Gastrocnemius medialis (tissue), 4 donors: ENCODE measurements at places on chromosomes 2 and 18. TPM values are rescaled to one million over a fixed set of nuclear protein-coding genes. Genes with fewer than 3 reads are reported as not detected.

The FAM237A gene
- not detected for total RNA-seq

The ACVR2A gene
- 6.6 TPM for total RNA-seq

- DNase-seq: no peak
- no peak overlapping the region for H3K4me3 ChIP-seq
- H3K4me1 ChIP-seq: no peaks in the 10 kb centered on the region
- no peaks in the 10 kb centered on the region for H3K27me3 ChIP-seq
- no peak overlapping the region for H3K27ac ChIP-seq
Observed at GRCh38 chr2:6644261-6644660, 221.4 kb downstream of the CMPK2 start.

GRCh38 chr2:236939721-236940231 is 145.9 kb upstream of the COPS8 start:
- H3K4me1 ChIP-seq: no peaks in the 10 kb centered on the region
- H3K27me3 ChIP-seq: no peaks in the 10 kb centered on the region
- no peaks in the 10 kb centered on the region for H3K36me3 ChIP-seq
- no peak for DNase-seq
- no peak overlapping the region for H3K27ac ChIP-seq

DNA sequence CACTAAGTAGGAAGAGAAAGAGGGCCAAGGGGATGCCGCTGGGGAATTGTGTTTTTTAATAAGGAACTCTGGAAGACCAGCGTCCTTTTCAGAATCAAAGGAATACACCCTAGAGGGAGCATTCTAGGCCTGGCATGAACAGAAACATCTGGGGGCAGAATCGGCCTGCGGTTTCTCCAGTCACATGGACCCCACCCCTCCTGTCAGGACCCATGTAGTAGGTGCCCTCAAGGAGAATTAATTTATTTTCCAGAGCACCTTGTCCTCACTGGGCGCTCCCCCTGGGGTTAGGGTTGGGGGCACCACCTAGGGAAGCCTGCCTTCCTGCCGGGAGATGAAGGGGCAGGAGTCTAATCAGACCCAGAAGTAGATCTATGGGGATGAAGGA is 44.2 kb downstream of the TMEM37 start:
- H3K4me1 ChIP-seq: no peaks in the 10 kb centered on the region
- no peaks in the 10 kb centered on the region for H3K36me3 ChIP-seq
- no peaks in the 10 kb centered on the region for H3K27me3 ChIP-seq
- no peak overlapping the region for H3K27ac ChIP-seq
- H3K4me3 ChIP-seq: no peak overlapping the region

- H3K27ac ChIP-seq: peak overlapping the region; percentile 25
- no peak overlapping the region for H3K4me3 ChIP-seq
- no peaks in the 10 kb centered on the region for H3K27me3 ChIP-seq
- DNase-seq: no peak
- no peaks in the 10 kb centered on the region for H3K36me3 ChIP-seq
Observed at GRCh38 chr2:47083886-47084687, 71.0 kb downstream of the STPG4 start.

GRCh38 chr18:9434122-9434701 is 41.1 kb upstream of the RALBP1 start:
- no peak overlapping the region for H3K4me3 ChIP-seq
- H3K36me3 ChIP-seq: no peaks in the 10 kb centered on the region
- no peak overlapping the region for H3K27ac ChIP-seq
- H3K27me3 ChIP-seq: no peaks in the 10 kb centered on the region
- no peaks in the 10 kb centered on the region for H3K4me1 ChIP-seq

DNA sequence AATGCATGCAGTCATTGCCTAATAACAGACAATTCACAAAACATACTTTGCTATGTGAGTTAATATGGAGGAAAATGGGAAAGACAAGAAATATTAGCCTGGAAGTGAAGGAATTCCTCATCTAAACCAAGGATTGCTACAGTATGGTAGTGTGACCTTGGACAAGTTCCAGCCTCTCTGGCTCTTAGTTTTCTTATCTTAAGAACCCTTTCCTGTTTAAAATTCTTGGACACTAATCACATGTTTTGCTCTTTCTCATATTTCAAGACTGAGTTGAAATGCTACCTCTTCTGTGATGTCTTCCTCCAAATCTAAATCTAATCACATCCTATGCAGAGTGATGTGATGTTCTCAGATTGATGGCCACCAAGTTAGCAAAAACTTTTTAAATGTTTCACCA is 20.8 kb upstream of the ADAM23 start:
- H3K27me3 ChIP-seq: no peaks in the 10 kb centered on the region
- H3K36me3 ChIP-seq: no peaks in the 10 kb centered on the region
- H3K4me1 ChIP-seq: no peaks in the 10 kb centered on the region
- no peak overlapping the region for H3K4me3 ChIP-seq
- no peak overlapping the region for H3K27ac ChIP-seq

- no peaks in the 10 kb centered on the region for H3K27me3 ChIP-seq
- H3K4me1 ChIP-seq: no peaks in the 10 kb centered on the region
- H3K4me3 ChIP-seq: no peak overlapping the region
Observed at GRCh38 chr2:20457661-20458630, 11.1 kb downstream of the RHOB start.

DNA sequence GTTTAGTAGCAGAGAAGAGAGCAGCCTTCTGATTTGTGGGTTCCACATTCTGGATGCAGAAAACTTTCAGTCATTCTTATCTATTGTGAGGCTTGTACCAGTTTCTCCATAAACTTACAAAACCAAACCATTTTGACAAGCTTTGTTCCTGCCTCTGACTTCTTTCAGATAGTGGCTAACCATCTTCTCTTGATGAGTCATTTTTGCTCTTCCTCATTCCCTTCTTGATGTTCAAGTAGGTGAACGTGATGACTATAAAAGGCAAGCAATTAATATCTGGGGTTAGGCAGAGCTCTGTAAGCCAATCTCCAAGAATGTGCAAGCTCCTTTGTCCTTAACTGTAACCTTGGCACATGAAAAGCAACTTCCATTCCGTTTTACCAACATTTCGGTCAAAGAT is 2083.1 kb upstream of the PIK3C3 start:
- H3K27ac ChIP-seq: no peak overlapping the region
- no peak for DNase-seq
- H3K27me3 ChIP-seq: no peaks in the 10 kb centered on the region
- H3K36me3 ChIP-seq: no peaks in the 10 kb centered on the region
- no peak overlapping the region for H3K4me3 ChIP-seq

DNA sequence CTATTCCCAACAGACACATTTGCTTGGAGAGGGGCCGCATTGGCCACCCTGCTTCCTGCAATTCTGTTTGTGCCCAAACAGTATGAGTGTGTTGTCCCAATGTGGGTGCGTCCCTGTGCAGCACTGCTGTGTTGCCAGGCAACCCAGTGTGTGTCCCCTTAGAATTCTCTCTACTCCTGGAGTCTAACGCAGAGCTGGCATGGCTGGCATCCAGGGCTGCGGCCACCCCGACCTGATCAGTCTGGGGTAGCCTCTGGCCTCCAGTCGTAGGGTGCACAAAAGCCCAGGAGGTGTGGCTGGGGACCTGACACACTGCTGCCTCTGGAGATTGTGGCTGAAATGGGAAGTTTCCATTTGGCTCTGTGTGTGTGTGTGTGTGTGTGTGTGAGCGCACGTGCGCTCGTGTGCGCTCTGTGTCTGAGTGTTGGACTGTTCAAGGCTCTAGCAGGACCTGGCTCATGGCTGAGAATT is 48.0 kb downstream of the TEX44 start:
- H3K27ac ChIP-seq: peak overlapping the region; percentile 72
- H3K4me1 ChIP-seq: peaks cover 41% of the 10 kb centered on the region
- H3K4me3 ChIP-seq: no peak overlapping the region
- DNase-seq: peak; percentile 16
- no peaks in the 10 kb centered on the region for H3K36me3 ChIP-seq

DNA sequence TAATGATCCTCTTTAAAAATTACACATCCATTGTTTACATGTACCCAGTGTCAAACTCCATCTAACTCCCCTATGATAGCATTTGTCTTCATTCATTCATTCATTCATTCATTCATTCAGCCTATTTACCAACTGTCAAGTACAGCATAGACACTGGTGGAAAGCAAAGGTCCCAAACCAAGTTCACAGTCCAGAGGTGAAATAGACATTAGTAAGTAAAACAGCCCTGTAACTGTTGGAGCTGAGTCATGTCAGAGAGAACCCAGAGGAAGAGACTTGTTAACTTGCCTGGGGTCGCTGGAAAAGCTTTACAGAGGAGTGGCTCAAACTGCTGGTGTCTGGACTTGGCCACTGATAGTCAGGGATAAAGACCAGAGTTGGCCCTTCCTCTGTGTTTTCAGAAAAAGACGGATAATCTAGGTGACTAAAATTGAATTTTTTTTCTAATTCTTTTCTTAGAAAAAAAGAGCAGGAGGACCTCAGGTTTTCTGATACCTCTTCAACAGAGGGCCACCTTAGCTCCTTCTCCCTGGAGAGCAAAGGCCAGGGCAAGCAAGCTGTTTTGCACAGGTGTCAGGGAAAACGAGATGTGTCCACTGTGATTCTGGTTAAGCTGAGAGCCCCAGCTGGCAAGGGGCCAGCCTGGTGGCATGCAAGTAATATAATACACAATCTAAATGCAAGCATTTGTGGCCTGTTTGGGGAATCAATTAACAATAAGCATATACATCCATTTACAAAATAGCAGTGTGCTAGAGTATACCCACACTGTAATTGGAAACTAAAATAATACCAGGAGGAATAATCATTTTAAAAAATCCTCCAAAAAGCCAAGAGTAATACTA is 96.7 kb upstream of the SLC14A2 start:
- H3K4me1 ChIP-seq: no peaks in the 10 kb centered on the region
- H3K36me3 ChIP-seq: no peaks in the 10 kb centered on the region
- H3K27me3 ChIP-seq: no peaks in the 10 kb centered on the region
- no peak overlapping the region for H3K4me3 ChIP-seq
- H3K27ac ChIP-seq: no peak overlapping the region

GRCh38 chr18:79548986-79549637 is 130.5 kb upstream of the CTDP1 start:
- no peak overlapping the region for H3K4me3 ChIP-seq
- H3K27ac ChIP-seq: no peak overlapping the region
- H3K27me3 ChIP-seq: no peaks in the 10 kb centered on the region
- no peaks in the 10 kb centered on the region for H3K4me1 ChIP-seq

DNA sequence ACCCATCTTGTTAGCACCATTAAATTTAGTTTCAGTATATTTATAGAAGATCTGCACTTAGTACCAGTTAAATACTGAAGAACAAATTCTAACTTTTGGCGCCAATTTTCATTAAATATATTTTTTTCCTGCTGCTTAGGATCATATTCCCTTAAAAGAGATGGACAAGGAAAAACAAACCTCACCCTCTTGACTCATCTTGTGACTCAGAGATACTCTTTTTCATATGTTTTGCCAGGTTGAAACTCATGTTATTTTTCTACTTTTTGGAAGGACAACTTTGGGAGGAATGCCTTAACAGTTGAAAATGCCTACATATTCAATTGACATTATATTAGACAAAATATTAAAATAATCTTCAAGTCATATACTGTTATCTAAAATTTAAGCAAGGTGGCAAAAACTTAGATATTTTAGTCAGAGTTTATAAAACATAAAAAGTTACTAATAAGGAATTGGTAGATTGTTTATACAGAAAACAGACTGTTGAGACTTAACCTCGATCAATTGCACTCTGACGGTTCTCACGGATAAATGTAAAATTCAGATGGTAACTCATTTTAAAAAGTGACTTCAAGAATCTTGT is 36.2 kb downstream of the PNO1 start:
- H3K4me3 ChIP-seq: no peak overlapping the region
- no peak for DNase-seq
- H3K36me3 ChIP-seq: no peaks in the 10 kb centered on the region
- peaks cover 36% of the 10 kb centered on the region for H3K4me1 ChIP-seq
- no peaks in the 10 kb centered on the region for H3K27me3 ChIP-seq
- peak overlapping the region; percentile 40 for H3K27ac ChIP-seq

DNA sequence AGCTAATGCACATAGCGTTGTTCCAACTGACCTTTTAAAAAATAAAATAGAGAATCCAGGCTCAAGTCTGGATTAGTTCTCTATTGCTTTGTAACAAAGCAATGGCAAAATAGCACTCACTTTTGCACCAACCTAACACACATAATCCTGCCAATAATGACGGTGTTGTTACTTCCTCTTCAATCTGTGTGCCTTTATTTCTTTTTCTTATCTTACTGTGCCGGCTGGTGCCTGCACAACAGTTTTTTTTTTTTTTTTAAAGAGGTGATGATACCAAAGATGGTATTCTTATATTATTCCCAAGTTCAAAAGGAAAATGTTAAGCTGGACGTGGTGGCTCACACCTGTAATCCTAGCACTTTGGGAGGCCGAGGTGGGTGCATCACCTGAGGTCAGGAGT is 3.4 kb downstream of the PLB1 start:
- no peak for DNase-seq
- no peaks in the 10 kb centered on the region for H3K27me3 ChIP-seq
- no peak overlapping the region for H3K4me3 ChIP-seq
- H3K4me1 ChIP-seq: no peaks in the 10 kb centered on the region
- no peak overlapping the region for H3K27ac ChIP-seq

GRCh38 chr2:85106489-85107180 is 26.6 kb upstream of the TCF7L1 start:
- no peak for DNase-seq
- no peaks in the 10 kb centered on the region for H3K36me3 ChIP-seq
- no peak overlapping the region for H3K27ac ChIP-seq
- no peaks in the 10 kb centered on the region for H3K27me3 ChIP-seq
- H3K4me3 ChIP-seq: no peak overlapping the region
- no peaks in the 10 kb centered on the region for H3K4me1 ChIP-seq

DNA sequence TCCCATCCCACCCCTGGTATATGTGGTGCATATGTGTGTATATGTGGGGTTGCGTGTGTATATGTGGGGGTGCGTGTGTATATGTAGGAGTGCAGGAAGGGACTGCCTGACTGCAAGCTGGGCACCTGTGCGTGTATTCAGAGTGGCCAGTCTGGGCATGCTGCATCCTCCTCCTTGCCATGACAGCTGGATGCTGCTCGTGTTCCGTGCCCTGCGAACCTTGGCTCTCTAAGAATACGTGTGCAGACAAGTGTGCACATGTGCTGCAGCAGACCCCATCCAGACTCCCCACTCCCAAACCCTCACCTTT is 222.1 kb downstream of the CELF4 start:
- no peaks in the 10 kb centered on the region for H3K4me1 ChIP-seq
- no peaks in the 10 kb centered on the region for H3K36me3 ChIP-seq
- peaks cover 5% of the 10 kb centered on the region for H3K27me3 ChIP-seq
- no peak overlapping the region for H3K27ac ChIP-seq
- no peak overlapping the region for H3K4me3 ChIP-seq

DNA sequence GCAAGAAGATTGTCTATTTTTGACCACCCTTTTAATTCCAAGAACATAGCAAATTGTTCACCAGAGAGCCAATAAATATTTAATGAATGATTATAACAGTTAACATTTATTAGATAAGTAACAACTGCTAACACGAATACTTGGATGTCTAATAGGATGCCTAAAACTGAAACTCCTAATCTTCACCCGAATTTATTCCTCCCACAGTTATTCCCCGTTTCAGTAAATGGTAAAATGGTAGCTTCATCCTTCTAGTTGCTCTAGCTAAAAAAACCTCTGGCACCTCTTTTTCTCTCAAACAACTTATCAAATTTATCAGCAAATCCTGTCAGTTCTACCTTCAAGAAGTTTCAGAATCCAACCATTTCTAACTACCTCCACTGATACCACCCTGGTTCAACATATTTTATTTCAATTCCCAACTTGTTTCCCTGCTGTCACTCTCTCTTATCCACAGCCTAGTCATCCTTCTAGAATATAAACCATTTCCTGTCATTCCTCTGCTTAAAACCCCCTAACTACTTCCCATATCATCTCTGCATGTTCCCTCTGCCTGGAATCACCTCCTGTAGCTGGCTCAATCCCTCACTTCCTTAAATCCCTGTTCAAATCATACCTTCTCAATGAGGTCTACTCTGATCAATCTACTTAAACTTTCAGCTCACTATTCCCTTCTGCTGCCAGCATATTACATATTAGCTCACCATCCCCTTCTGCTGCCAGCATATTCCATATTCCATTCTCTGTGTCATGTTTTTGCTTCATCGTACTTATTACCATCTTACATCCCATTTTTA is 93.8 kb downstream of the ROCK2 start:
- no peak overlapping the region for H3K4me3 ChIP-seq
- no peaks in the 10 kb centered on the region for H3K27me3 ChIP-seq
- no peak overlapping the region for H3K27ac ChIP-seq
- no peak for DNase-seq
- peaks cover 11% of the 10 kb centered on the region for H3K4me1 ChIP-seq
- H3K36me3 ChIP-seq: no peaks in the 10 kb centered on the region
